Muscle of leg (tissue), 16 donors: ENCODE measurements at places on chromosomes 7 and 10. TPM values are rescaled to one million over a fixed set of nuclear protein-coding genes. Genes with fewer than 3 reads are reported as not detected.
A peak's percentile ranks its signal among the peaks of the same experiment; 100 is the strongest.

WDR86 gene
- total RNA-seq, result 3.4 TPM

ASIC3 gene
- 1.3 TPM for total RNA-seq

DNA sequence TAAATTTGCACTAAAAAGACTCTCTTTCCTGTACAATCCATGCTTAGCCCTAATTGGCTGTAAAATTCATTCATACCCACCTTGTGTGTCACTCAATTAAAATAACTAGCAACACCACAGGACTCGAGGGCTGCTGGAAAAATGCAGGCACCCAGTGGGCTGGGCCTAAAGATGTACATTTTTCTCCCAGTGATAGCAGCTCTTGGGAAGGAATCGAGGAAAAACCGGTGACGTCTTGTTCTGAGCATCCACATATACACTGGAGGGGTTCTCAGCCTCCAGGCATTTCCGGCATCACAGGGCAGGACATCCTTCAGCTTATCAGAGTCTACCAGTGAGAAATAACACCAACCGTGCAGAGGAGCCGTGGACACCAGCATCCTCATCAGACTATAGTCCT is 85.8 kb upstream of the PITRM1 start:
- DNase-seq, result no peak
- H3K27me3 ChIP-seq, result no peaks in the 10 kb centered on the region
- no peaks in the 10 kb centered on the region for H3K36me3 ChIP-seq
- no peak overlapping the region for H3K27ac ChIP-seq

DNA sequence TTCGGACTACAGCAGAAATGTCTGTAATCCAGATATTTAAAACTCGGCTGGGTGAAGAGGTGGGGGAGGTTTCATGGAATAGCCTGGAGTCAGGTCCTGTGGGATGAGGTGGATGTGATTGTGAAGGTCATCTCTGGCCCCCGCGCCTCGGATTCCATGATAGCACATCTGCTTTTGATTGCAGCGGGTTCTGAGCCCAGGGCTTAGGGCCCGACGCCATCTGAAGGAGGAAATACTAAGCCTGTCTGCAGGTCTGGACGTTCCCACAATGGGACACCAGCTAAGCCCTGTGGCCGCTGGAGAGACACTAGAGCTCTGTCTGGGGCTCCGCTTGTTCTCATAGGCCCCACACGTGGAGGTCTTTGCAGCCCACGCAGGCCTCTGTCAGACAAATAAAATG is 328.7 kb downstream of the CXCL12 start:
- H3K36me3 ChIP-seq, result no peaks in the 10 kb centered on the region
- no peak overlapping the region for H3K4me3 ChIP-seq
- peaks cover 10% of the 10 kb centered on the region for H3K27me3 ChIP-seq
- DNase-seq, result peak; percentile 67
- peaks cover 19% of the 10 kb centered on the region for H3K4me1 ChIP-seq
- H3K27ac ChIP-seq, result no peak overlapping the region

DNA sequence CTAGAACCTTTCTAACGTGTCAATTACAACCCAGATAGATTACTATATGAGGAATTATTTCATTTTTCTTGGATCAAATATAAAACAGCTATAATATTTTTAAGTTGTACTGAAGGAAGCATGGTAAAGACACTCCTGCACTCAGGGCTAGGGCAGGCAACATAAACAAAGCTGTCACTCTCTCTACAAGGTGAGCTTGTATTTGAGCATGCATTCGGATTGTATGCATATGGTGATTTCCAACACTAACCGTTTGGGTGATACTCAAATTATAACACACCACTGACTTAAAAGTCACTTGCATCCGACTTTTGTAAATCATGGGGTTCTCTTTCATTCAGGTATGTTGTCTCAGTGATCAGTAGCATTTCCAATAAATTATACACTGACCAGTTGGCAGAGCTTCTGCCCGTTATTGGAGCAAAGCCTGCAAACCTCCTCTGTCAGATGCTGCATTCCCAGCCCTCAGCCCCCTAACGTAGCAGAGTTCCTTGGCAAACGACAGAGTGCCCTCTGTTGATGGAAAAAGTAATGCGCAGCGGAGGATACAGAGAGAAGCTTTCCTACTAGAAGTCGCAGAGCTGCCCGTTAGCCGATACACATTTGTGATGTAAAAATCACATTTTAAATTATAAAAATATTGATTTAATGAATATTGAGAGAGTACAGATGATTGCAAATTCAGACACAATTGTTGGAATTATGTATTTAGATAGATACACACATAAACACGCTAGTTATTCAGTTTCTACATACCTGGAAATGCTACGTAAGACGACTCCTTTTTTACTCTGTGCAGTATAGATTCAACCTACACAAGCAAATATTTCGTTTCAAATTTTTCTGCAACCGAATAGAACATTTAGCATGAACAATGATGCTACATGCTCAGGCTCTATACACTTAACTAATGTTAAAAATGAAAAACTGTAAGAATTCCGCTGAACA is 173.9 kb upstream of the SP4 start:
- H3K4me1 ChIP-seq, result no peaks in the 10 kb centered on the region
- peaks cover 12% of the 10 kb centered on the region for H3K27me3 ChIP-seq
- no peaks in the 10 kb centered on the region for H3K36me3 ChIP-seq
- H3K4me3 ChIP-seq, result no peak overlapping the region
- peak; percentile 76 for DNase-seq

GRCh38 chr10:25113191-25114035 is 61.4 kb upstream of the GPR158 start:
- DNase-seq, result peak; percentile 83
- H3K4me3 ChIP-seq, result no peak overlapping the region
- peaks cover 2% of the 10 kb centered on the region for H3K4me1 ChIP-seq
- H3K27ac ChIP-seq, result no peak overlapping the region
- H3K36me3 ChIP-seq, result no peaks in the 10 kb centered on the region
- H3K27me3 ChIP-seq, result no peaks in the 10 kb centered on the region

GRCh38 chr10:59892697-59893096 is 13.7 kb downstream of the CCDC6 start:
- no peak overlapping the region for H3K4me3 ChIP-seq
- peaks cover 10% of the 10 kb centered on the region for H3K36me3 ChIP-seq
- DNase-seq, result no peak
- H3K27me3 ChIP-seq, result no peaks in the 10 kb centered on the region

DNA sequence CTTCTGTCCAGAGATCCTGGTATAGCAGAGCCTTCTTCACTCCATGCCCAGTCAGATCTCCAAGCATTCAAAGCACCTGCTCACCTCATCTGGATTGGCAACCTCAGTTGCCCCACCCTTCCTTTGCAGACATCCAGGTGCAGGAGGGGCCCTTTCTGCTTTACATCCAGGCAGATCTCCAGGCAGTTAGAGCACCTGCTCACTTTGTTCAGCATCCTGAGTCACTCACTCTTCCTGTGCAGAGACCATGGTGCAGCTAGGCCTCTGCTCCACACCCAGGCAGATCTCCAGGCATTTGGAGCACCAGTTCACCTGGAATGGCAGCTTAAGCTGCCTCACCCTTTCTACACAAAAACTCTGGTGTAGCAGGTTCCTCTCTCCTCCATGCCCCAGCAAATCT is 153.1 kb downstream of the CDK14 start:
- no peak overlapping the region for H3K4me3 ChIP-seq
- H3K27me3 ChIP-seq, result no peaks in the 10 kb centered on the region
- H3K4me1 ChIP-seq, result no peaks in the 10 kb centered on the region
- DNase-seq, result no peak

DNA sequence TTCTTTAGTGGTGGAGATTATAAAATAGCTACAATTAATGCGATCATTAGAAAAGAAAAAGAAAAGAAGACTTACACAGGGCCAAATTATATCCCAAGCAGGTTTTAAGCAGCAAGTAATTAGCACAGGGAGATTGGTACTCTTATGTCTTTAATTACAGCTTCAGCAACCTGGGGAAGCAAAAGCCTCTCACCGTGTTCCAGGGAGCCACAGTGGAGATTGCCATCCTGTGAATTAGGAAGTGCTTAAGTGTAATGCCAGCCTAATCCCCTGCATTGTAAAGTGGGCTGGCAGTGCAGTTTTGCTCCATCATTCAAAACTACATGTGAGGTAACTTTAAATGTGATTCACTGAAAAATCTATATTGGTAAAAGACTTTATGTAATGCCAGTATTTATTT is 533.5 kb upstream of the COBL start:
- no peaks in the 10 kb centered on the region for H3K4me1 ChIP-seq
- no peak for DNase-seq
- no peaks in the 10 kb centered on the region for H3K36me3 ChIP-seq
- H3K27ac ChIP-seq, result no peak overlapping the region
- H3K27me3 ChIP-seq, result no peaks in the 10 kb centered on the region

GRCh38 chr10:99850021-99850766 is 67.8 kb downstream of the ABCC2 start:
- H3K27ac ChIP-seq, result peak overlapping the region; percentile 38
- no peaks in the 10 kb centered on the region for H3K36me3 ChIP-seq
- peaks cover 20% of the 10 kb centered on the region for H3K4me1 ChIP-seq
- no peaks in the 10 kb centered on the region for H3K27me3 ChIP-seq
- peak; percentile 85 for DNase-seq

DNA sequence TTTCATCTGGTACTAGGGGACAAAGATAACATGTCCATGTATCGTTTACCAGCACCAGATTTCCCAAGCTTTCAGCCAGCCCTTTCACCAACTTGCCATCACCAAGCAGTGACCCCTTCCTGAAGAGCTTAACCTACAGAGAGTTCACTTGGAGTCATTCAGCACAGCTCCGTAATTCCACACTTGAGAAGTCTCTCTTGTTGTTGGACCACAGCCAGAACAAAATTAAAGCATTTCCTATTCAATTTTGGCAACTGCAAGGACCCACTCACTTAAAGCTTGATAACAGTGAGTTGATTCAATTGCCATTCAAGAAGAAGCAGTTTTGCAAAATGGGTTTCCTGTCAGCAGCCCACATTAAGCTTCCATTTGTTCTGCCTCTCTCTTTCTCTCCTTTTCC is 88.5 kb upstream of the LRRTM3 start:
- no peaks in the 10 kb centered on the region for H3K4me1 ChIP-seq
- H3K27ac ChIP-seq, result no peak overlapping the region
- no peaks in the 10 kb centered on the region for H3K36me3 ChIP-seq

GRCh38 chr7:31443457-31443856 is 70.4 kb upstream of the ITPRID1 start:
- H3K27me3 ChIP-seq, result no peaks in the 10 kb centered on the region
- peak; percentile 53 for DNase-seq
- H3K4me1 ChIP-seq, result no peaks in the 10 kb centered on the region

GRCh38 chr7:39891894-39892293 is 58.2 kb upstream of the CDK13 start:
- no peak overlapping the region for H3K27ac ChIP-seq
- no peak for DNase-seq
- no peaks in the 10 kb centered on the region for H3K36me3 ChIP-seq
- H3K4me3 ChIP-seq, result no peak overlapping the region
- H3K4me1 ChIP-seq, result no peaks in the 10 kb centered on the region
- no peaks in the 10 kb centered on the region for H3K27me3 ChIP-seq

LAMB1 gene
- total RNA-seq, result 233 TPM

- H3K27me3 ChIP-seq, result no peaks in the 10 kb centered on the region
- no peak overlapping the region for H3K4me3 ChIP-seq
- no peaks in the 10 kb centered on the region for H3K36me3 ChIP-seq
- peak; percentile 5 for DNase-seq
- peaks cover 6% of the 10 kb centered on the region for H3K4me1 ChIP-seq
- no peak overlapping the region for H3K27ac ChIP-seq
Measured at GRCh38 chr10:91115618-91116390, 104.7 kb upstream of the PCGF5 start.

DKK1 gene
- 0.84 TPM for total RNA-seq

NMT2 gene
- 17.8 TPM for total RNA-seq

- peaks cover 2% of the 10 kb centered on the region for H3K27me3 ChIP-seq
- H3K36me3 ChIP-seq, result no peaks in the 10 kb centered on the region
- peaks cover 4% of the 10 kb centered on the region for H3K4me1 ChIP-seq
- H3K4me3 ChIP-seq, result no peak overlapping the region
Measured at GRCh38 chr10:16828114-16828568, 10.9 kb upstream of the RSU1 start.

VPS37D gene
- total RNA-seq, result 4.5 TPM

OSBPL3 gene
- total RNA-seq, result 3.0 TPM

DNA sequence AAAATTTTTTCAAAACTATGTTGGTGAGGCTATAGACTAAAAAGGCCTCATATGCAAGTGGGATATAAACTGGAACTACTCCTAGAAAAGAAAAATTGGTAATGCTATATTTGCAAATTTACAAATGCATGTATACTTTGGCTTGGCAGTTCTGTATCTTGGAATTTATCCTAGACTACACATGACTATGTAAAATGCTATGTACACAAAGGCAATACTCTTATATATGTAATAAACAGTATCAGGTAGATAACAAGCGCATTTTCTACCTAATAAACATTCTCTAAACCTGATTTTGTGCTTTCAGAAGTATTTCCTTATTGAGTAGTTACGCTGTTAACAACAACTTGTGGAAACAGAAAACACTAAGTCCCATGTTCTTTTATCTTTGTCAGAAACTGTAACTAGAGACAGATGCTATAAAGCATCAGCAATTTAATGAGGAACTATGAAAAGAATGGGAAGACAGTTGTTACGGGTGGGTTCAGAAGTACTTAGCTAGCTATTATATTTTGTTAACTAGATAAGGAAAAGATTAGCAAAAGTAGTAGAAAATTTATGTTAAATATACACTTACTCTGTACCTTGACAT is 107.8 kb downstream of the ARHGAP12 start:
- no peak overlapping the region for H3K4me3 ChIP-seq
- H3K4me1 ChIP-seq, result peaks cover 8% of the 10 kb centered on the region
- no peaks in the 10 kb centered on the region for H3K27me3 ChIP-seq
- peak; percentile 56 for DNase-seq

DNA sequence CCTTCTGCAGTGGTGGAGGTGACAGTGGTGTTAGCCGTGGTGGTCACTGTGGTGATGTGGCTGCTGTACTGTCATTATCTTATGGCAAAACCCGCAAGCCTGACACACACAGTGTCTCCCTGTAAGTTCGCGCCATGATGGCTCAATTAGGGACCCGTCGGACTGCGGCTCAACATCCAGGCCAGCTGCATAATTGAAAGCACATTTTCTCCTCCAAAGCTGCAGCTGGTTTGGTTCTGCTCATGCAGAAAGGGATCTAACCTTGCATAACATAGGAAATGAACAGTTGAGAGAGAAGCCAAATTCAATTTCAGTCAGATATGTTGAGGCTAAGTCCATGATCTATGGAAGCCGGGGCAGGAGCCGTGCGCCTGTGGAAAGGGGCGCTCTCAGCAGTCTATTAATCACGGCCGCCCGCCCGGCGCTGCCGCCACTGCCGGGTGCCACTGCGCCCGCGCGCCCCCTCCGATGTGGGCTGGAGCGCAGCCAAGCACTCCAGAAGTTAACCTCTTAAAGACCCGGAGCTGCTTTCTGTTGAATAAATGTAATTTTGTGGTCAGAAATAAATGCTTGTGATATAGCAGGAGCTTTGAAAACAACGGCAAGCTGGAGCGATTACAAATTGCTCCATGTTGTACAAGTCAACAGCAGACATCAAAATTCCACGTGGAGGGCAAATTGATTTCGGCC is 227.7 kb downstream of the CUX1 start:
- peak; percentile 96 for DNase-seq
- H3K4me1 ChIP-seq, result peaks cover 15% of the 10 kb centered on the region
- no peak overlapping the region for H3K4me3 ChIP-seq
- peaks cover 5% of the 10 kb centered on the region for H3K36me3 ChIP-seq
- H3K27ac ChIP-seq, result no peak overlapping the region
